T-helper 2 cell treated with Interferon-gamma antibody and Interleukin-4, amounts not matched to agents 5 μg/mL and 100 μg/mL, for 36 hours (primary cell): ENCODE measurements at places on chromosomes 2 and 18.

DNA sequence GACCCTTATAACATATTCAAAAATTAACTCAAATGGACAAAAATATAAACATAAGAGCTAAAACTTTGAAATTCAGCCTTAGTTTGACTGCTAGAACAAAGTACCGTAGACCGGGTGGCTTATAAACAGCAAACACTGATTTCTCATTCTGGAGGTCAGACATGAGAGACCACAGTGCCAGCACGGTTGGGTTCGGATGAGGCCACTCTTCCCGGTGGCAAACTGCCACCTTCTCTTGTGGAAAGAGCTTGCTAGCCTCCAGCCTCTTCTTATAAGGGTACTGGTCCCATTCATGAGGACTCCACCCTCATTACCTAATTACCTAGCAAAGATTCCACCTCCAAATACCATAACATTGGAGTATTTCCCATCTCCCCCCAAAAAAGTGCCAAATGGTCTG lies 91.3 kb downstream of the FAM210A start:
- DNase-seq: no peak

DNA sequence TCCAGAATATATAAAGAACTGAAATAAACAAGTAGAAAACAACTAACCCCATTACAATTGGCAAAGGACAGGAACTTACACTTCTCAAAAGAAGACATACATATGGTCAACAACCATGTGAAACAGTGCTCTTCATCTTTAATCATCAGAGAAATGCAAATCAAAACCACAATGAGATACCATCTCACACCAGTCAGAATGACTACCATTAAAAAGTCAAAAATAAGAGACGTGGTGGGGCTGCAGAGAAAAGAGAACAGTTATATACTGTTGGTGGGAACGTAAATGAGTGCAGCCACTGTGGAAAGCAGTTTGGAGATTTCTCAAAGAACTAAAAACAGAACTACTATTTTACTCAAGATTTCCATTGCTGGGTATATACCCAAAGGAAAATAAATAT lies 1696.3 kb upstream of the TMEFF2 start:
- DNase-seq: peak; percentile 8

DNA sequence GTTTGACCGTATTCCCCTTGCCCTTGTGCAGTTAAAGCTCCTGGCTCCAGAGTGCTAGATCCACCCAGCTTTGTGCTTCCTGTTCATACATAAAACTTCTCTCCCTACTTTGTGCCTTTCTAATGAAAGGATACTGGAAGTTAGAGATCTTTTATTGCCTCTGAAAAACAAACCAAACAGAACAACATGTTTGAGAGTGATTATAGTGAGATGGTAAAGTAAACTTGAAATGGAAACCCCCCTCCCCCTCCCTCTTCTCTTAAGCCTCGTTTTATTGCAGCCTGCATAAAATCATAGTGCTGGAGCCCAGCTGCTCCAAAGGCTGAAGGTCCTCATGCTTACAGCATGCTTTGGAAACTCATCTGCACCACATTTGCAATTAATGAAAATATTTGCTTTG lies 125.1 kb downstream of the TANC1 start:
- no peak for DNase-seq

DNA sequence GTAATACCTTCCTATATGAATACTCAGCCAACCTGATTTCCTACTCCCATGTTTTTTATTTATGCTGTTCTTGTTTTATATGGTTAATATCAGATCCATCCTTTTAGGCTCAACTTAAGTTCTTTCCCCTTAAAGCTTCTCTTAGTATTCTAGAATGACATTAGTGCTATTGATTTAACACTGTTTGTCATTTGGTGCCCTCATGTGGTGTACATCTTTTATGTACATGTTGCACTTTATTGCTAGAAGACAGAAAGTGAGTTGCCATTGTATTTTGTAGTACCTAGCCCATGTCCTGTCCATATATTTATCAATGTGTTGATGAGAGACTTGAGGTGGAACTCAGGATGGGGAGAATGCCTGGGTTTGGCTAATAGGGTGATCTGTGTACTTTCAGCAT lies 2.5 kb downstream of the HTRA2 start:
- no peak for DNase-seq

GRCh38 chr2:122805346-122805745 lies 1049.9 kb downstream of the TSN start:
- no peak for DNase-seq

- DNase-seq: no peak
Observed at GRCh38 chr2:149112068-149112467, 73.6 kb downstream of the LYPD6B start.

- peak; percentile 35 for DNase-seq
Observed at GRCh38 chr2:156476850-156477206, 40.6 kb downstream of the GPD2 start.
